Bone marrow (tissue), 2 donors: ENCODE measurements at places on chromosomes 7 and 10.

DNA sequence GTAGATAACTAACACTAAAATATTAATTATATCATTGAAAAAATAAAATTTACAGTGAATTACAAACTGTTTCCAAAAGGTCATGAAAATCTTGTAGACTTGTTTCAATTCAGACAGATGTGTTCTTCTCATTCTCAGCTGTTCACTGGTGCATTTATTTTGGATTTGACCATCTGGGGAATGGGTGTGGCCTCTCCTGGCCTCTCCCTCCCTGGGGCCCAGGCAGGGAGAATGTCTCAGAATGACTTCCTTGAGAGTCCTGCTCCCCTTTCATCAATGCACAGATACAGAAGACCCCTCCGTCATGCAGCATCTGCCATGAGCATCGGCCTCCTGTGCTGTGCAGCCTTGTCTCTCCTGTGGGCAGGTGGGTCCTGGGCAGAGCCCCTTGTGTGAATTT is 192.8 kb upstream of the PRSS58 start:
- no peak for DNase-seq

DNA sequence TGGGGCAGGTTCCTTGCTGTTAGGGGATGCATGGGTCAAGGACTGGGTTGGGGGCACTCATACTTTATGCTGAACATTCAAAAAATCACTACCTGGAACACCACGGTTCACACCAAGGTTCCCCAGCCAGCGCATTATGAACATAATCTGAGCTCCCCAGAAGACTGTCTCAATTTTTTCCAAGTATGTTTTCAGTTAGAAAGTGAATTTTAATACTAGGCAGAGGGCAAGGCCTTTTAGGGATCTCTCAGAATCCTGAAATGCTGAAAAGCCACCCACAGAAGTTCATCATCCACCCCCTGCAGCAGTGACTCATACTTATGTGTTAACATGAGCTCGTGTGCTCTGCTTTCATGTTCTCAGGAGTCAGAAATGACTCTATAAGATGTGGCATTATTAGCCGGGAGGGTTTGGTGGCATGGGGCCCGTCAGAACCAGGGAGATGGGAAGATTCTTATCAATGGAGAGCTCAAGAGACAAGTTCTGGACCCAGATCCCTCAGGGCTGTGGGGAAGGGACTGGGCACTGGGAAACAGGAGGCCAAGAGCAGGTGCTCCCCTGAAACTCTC is 185.2 kb upstream of the ITGB1 start:
- no peak for DNase-seq

DNA sequence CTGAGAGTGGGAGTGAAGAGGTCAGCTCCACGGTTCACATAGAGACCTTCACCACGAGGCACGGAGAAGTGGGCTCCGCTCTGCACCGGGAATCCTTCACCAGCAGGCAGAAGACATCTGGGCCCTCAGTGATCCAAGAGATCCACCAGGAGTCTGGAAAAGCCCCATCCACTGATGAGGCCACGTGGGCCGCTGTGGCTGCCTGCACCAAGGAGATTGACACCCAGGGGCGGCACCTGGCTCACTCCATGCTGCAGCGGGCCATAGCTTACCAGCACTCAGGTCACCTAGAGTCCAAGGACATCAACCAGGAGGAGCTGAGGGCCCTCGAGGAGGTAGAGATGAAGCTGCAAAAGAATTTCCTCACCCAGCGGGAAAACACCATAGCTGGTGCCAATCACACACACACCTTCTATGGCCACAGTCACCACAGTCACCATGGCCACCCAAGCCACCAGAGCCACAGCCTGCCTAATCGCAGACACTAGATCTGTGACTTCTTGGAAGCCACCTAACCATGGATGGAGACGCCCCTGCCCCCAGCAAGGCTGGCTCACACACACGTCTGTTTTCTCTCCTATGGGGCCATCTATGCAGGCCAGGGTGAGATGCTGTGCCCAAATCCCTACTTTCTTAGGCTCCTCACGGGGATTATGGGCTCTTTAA is 694 bp downstream of the C10orf62 start:
- no peak for DNase-seq

- DNase-seq: no peak
Measured at GRCh38 chr10:132924046-132924952, 18.1 kb downstream of the CFAP46 start.

DNA sequence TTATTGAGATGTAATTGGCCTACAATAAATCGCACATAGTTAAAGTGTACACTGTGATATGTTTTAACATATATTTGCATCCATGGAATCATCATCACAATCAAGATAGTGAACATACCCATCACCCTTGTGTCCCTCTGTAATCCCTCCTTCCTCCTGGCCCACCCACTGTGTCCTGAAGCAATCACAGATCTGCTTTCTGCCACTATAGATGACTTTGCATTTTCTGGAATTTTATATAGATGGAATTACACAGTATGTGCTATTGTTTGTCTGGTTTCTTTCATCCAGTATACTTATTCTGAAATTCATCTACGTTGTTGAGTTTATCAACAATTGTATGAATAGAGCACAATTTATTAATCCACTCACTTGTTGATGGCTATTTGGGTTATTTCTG is 181.3 kb downstream of the SNX10 start:
- no peak for DNase-seq

DNA sequence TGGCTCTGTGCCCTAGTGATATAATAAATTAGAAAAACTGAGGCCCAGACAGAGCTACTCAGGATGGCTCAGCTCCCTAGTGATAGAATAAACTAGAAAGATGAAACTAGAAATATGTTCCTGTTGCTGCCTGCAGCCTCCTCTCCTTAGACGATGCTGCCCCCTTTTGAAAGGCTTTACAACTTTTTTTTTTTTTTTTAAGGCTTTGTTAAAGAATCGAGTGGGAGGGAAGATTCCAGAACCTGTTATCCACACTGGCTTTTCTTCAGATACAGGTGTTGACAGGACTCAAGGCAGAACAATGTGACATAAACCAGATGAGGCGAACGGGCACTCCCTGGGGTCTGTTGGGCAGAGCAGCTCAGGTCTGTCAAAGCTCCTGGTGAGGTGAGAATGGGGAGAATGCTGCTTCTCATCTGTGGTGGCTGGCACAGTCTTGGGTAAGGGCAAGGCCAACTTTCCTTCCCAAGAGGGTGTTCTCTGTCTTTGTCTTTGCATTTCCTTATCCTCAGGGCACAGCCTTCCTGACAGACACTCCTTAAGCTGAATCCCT is 175.1 kb downstream of the COBL start:
- DNase-seq: no peak

DNA sequence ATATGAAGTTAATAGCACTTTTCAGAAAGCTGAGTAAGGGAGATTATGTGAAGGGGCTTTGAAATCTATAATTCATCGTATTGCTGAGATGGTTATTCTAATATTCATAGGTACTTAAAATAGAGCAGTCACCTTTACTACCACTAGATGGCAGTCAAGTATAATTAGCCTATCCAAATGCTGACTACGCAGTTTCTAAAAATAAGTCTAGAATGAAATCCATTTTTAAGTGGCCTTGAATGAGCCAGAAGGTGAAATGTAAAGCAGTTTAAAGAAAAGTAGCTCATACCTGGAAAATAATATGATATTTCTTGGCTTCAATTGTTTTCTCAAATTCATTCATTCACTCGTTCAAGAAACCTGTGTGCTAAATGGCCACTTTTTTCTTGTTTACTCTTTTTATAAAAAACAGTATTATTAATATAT is 1277.1 kb downstream of the GATA3 start:
- no peak for DNase-seq

DNA sequence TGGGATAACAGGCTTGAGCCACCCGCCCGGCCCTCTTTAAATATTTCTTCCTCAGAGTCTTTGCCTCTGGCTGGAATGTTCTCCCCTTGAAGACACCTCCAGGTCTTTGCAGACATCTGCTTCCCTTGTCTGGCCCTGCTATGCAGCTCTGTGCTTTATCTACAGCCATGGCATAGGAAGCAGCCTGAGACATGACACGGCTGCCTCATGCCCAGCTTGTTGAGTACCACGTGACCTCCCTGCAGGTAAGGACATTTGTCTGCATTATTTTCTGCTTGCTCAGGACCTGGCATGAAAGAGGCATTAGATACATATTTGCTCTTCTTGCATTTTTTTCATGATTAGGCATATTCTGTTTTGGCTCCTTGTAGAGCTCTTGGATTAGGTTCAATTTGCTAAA is 113.8 kb upstream of the KLF6 start:
- DNase-seq: no peak

DNA sequence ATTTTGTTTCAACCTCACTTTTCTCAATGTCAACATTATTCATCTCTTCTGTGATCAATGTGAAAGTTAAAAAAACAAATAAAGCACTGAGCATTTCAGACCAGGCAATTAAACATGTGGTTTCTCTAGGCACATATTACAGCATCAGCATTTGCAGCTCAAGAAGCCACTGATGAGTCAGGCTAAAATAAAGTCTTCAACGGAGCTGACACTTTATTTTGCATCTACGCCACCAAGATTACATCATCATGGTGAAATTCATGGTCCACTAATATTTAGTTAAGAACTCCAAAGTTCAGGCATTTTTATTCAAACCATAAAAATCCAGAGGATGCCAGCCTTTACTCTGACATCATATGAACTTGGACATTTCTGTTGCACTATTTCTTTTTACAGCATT is 33.0 kb downstream of the MAGI2 start:
- DNase-seq: no peak

DNA sequence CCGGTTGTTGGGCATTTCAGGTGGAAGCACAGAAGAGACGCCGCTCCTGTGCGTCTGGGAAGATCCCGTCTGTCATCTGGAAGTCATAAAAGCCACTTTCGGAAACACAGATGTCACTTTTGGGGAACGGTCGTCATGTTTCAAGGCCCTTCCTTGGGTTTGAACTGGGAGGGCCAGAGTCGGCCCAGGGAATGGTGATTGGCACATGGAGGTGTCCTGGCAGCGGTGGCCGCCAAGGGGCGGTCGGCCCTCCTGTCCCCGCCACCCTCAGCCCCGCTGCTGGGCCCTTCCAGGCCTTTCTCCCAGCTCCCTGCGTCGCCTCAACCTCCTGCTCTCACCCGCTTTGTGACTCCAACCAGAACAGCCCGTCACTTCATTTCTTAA is 115.2 kb upstream of the SFMBT2 start:
- no peak for DNase-seq

DNA sequence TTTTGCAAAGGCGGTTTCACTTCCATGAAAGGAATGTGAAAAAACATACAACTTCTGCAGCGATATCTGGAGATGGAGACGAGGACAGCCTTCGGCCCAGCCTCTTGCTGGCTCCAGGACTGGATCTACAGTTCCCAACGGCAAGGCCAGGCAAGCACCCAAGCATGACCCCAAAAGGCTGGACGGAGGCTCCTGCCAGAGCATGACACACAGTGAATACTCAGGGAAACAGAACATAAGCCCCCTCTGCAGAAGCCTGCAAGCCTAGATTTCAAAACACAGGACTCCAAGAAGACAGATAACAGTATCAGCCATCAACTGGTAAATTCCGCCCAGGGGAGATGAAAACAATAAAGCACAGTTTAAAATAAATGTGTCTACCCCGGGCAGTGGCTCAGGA is 3.3 kb upstream of the LRRC27 start:
- DNase-seq: no peak

DNA sequence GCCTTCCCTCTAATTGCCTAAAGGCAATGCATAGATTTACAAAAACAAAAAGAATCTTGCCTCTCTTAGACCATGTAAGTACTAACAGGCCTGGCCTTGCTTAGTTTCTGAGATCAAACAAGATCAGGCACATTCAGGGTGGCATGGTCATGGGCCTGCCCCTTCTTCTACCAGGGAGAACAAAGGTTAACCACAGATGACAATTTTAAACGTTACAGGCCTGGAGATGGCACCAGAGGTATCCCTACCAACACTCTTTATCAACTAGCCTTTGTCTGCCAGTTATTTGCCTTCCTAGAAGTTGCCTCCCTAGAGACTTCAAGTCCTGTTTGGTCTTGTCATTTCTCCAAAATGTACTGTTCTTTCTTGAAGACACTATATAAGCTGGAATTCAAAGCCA is 252.6 kb downstream of the DOCK4 start:
- DNase-seq: peak; percentile 2

DNA sequence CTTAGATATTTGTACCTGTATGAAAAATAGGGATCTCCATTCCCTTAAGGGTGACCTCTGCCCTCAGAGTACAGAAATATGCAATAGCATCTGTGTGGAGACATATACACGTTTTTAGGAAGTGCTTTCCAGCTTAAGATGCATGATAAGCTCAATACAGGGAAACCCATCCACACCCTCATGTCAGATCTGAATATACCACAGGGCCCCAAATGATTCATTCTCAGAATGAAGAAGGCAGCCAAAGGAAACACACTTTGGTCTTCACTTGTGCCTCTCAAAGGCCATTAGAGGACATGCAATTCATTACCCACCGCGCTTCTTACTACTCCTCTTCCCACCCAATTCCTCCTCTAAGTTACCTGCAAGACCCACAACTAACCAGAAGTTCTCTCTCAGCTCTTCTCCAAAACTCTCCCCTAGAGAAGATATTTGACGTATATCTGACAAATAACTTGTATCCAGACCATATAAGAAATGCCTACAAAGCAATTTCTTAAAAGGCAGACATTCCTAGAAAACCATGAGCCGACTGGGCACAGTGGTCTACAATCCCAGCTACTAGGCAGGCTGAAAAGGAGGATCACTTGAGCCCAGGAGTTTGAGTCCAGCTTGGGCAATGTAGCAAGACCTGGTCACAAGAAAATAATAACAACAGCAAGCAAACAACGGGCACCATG is 103.0 kb downstream of the OAT start:
- DNase-seq: no peak

DNA sequence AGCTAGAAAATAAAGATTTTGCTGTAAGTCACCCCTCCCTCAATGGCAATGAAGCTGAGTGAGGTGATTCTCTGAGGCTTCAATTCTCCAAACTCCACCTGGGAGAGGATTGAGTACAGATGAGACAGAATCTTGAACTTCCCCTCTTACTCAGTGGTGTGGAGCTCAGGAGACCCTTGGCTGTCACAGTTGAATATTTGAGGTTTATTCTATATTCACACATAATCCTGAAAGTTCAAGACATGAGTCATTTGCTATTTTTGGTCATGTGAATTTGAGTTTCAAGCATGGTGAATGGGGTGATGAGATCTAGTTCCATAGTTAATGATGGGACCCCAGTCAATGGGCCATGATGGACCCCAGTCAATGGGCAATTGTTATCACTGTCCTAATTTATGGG is 13.9 kb upstream of the TECTB start:
- no peak for DNase-seq

- DNase-seq: peak; percentile 92
Measured at GRCh38 chr10:100006243-100006886, 3.4 kb downstream of the DNMBP start.

- no peak for DNase-seq
Measured at GRCh38 chr10:56782503-56782902, 421.4 kb upstream of the ZWINT start.

- no peak for DNase-seq
Measured at GRCh38 chr10:5305374-5305773, 59.4 kb upstream of the UCN3 start.

GRCh38 chr10:46014683-46015405 is 15.6 kb downstream of the NCOA4 start:
- no peak for DNase-seq

DNA sequence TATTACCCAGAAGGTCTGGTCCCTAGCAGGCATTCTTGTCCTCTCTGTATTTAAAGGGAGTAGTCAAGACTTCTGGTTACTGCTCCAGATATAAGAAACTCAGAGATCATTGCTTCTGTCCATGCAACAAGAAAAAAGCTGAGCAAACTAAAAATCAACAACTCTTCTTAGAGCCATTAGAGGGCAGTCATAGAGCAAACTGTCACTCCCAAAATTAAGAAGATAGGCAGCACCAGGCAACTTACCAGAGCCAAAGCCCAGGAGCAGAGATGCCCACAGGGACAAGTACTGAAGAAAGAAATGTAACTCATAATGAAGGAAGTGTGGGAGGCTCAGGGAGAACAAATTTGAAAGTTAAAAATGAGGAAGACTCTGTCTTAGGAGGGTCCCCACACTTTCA is 472.9 kb upstream of the COBL start:
- DNase-seq: no peak
